ENCODE measurements at places on chromosomes 4 and X.

- no peak for DNase-seq
Measured at GRCh38 chr4:133130171-133130570, 18.9 kb upstream of the PCDH10 start.

- DNase-seq = no peak
Measured at GRCh38 chrX:148933881-148934280, 433.5 kb downstream of the AFF2 start.

DNA sequence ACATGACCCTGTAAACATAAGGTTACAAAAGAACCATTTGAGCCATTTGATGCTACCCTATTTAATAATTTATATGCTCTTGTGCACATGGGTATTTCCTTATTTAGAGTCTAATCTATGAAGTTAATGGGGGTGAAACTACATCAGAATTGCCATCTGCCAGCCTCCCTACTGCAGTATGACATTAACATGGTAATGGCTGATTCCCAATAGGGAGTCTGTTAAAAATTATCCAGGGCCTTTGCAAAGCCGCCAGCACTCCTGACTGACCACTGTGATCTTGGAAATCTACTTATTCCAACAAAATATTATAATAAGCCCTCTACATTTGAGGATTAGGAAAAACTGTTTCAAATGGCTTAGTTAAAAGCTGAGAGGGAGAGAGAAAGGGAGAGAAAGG lies 153.7 kb downstream of the CLCN4 start:
- no peak for DNase-seq

DNA sequence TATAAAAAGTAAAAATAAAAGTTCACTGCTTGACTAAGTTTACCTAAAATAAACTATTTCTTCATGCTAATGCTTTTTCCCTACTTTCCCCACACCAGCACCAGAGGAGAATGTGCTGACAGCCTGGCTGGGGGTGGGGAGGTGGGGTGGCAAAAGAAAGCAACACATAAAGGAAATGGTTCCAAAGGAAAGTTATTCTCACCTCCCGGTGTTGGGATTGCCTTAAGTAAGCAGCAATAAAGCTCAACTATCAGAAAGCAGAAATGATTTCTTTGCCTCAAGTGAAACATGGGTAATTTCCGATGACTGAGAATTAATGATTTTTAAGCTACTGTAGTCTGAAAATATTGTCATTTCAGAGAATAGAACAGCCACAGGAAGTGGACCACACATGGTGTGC lies 84.5 kb upstream of the DKK2 start:
- no peak for DNase-seq

GRCh38 chrX:135625995-135626394 lies 87.4 kb upstream of the CT45A1 start:
- no peak for DNase-seq

DNA sequence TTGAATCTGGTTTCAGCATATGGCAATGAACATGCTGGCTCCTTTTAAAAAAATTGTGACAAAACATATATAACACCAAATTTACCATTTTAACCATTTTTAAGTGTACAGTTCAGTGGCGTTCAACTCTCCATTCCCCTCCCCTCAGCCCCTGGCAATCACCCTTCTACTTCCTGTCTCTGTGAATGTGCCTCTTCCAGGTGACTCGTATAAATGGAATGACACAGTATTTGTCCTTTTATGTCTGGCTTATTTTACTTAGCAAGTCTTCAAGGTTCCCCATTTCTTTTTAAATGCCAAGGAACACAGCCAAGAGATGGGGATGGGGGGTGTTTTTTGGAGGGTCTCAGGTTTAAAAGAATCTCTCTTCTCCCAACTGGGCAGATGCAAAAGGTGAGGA lies 35.4 kb upstream of the BCLAF3 start:
- no peak for DNase-seq

- DNase-seq = no peak
Measured at GRCh38 chrX:41391606-41392005, 55.5 kb upstream of the NYX start.

DNA sequence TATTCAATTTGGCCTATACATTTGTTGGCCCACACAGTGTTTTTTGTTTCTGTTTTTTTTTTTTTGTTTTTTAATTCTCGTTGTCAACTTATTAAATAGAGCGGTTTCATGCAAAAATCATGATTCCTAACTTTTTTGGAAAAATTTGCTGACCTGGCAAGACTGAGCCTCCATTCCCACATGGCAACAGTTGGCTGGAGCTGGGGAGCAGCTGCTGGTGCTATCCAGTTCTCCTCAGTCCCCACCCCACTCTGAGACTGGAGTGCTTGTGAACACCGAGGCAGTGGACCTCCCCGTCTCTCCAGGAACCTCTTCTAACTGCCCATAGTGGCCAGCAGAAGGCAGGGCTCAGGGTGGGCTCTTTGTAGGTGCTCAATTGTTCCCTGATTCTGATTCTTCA lies 95.7 kb upstream of the OTUD4 start:
- no peak for DNase-seq

DNA sequence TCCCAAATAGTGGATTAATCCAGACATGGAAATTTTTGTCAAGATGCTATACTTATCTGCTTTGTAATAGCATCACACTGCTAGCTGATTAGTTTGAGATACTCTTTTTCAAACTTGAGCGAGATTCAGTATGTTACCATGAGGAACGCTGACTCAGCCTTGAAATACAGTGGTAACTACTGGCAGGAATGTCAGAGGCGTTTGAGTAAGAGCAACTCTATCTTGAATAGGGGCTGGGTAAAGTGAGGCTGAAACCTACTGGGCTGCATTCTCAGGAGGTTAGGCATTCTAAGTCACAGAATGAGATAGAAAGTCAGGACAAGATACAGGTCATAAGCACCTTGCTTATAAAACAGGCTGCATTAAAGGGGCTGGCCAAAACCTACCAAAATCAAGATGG lies 2519.6 kb downstream of the ARAP2 start:
- no peak for DNase-seq

DNA sequence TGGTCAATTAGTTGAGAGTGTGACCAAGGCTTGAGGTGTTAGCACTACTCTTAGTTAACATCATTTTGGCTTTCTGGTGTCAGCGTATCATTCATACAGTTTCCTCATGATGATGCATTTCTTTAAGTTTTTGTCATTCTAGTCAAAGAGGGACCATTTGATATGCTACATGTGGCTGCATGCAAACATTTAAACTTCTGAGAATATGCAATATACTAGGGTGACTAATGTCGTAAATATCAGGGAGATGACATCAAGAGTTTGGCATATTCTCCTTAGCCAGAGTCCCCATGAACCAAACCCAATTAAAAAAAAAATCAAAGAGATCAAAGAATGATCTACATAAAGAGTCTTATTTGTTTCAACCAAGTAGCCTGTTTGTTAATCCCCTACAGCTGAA lies 537.4 kb upstream of the PCDH7 start:
- DNase-seq = no peak

- DNase-seq = no peak
Measured at GRCh38 chr4:136112116-136112515, 1420.2 kb downstream of the PCDH18 start.

- no peak for DNase-seq
Measured at GRCh38 chr4:123386609-123387008, 10.0 kb upstream of the SPRY1 start.

DNA sequence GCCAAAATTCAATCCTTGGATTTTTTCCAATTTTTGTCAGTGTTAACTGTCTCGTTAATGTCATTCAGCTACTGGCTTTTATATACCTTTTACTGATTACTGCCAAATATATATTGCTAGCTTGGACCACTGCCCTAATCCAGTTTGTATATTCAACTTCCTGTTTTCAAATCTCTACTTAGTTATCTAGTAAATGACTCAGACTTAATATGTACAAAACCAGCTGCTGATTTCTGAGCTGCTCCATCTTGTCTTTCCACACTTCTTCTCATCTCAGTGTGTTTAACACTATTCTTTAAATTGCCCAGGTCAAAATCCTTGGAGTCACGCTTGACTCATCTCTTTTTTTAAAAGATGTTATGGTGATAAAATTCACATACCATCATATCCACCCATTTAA lies 1196.7 kb downstream of the RAPGEF2 start:
- no peak for DNase-seq

DNA sequence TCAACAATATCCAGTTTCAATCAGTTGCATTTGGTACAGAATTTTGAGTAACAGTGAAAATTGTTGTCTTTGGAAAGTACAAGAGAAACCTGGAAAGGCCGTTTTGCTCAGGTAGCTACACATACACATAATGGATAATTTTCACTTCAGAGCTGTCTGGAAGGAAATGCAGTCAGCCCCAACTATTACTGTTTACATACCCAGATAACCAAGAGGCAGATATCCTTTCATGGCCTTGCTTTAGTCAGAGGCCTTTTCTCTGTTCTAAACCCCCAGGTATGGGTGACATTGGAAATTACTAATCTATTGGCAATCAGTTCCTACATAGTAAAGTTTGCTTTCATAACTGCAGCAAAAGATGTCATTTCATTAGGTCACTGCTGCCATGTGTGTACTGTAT lies 244.9 kb upstream of the EMCN start:
- no peak for DNase-seq

- no peak for DNase-seq
Measured at GRCh38 chr4:106316773-106317409, 541 bp downstream of the AIMP1 start.

DNA sequence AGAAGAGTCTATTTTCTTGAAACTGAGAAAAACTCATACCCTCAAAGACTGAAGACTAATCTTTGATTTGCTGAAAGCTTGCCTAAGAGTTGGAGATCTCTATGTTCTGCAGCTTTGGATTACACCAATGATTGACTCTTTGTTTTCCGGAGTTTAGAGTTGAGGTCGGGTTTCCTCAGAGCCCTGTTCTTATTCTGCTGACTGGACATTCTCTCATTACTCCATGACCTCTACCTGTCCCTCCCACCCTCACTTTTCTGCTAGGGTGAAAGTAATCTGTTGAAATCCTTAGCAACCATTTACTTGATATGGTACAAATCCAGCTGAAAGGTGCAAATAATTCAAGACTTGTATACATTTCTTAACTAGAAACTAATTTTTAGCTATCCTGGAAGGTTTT lies 421.5 kb upstream of the FRG1 start:
- DNase-seq = no peak

DNA sequence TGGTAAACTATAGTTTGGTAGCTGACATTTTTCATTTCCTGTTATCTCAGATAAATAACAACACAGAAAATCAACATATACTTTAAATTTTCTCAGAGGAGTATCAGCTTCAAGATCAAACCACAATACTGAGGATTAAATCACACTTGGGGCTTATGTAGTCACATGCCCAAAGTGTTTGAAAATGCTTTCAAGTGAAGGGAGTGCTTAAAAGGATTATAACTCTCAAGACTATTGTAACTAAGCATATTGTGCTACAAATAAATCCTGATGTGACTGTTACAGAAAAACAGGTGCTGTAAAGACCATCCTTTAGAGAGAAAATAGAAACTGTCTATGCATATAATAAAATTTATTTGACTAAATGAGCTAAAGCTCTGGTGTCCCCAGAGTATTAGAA lies 887.6 kb downstream of the ADGRL3 start:
- DNase-seq = no peak

DNA sequence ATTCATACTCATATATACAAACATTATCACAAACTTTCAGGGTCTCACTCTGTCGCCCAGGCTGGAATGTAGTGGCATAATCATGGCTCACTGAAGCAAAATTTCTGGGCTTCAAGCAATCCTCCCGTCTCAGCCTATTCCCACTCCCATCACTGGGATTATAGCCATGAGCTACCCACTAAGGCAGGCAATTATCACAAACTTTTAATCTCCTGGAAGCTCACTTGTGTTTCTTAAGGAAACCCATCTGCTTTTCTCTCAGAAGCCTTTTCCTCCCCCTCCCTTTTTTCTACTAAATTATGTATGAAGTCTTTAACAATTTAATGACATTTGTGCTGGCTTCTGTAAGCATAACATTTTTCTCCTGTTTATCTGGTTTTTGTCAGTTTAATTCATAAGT lies 170.5 kb downstream of the AREG start:
- DNase-seq = no peak

GRCh38 chr4:126564283-126564854 lies 1068.4 kb upstream of the INTU start:
- DNase-seq = no peak

GRCh38 chrX:68433155-68433980 lies at the start of gene OPHN1:
TSS of gene OPHN1 (minus strand) at chrX:68433495. CDS start at chrX:68433020, 475 bp downstream.
- DNase-seq = no peak

DNA sequence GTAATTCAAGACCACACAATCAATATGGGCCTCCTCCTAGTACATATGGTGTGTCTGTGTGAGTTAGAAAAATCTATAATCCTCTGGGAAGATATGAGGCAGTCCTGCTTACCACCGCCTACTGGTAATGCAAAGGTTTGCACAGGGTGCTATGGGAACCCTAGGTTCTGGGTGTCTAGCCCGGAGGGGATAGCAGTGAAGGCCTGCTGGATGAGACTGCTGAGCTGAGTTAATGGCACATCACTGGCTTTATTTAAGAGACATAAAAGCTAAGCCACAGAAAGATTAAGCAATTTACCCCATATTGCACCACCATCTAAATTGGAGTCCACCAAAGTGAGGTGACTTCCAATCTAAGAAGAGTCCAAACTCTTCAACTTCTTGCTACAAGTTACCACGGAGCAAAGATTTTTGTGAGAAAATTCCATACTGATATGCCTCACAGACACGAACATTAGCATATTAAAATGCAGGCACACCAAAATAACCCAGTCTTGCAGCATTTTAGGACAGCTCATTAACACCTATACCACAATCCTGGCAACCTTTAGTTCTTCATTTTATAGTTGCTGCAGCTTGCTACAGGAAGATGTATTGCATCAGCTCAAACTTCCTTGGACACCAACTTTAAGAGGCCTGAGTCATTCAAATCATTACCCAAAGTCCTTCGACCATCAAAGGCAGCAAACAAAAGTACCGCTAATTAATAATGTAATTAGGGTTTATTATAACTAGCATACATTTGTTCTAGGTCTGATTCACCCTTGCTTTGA lies 13.7 kb downstream of the DGKK start:
- DNase-seq = no peak

- no peak for DNase-seq
Measured at GRCh38 chrX:125826080-125826479, 340.0 kb downstream of the DCAF12L2 start.

- DNase-seq = no peak
Measured at GRCh38 chrX:19689170-19689779, 174.0 kb upstream of the MAP3K15 start.

- DNase-seq = no peak
Measured at GRCh38 chr4:17096692-17097091, 198.2 kb upstream of the LDB2 start.
